Pulmonary artery endothelial cell (primary cell): ENCODE measurements at places on chromosomes 5 and 9. TPM values are rescaled to one million over a fixed set of nuclear protein-coding genes. Genes with fewer than 3 reads are reported as not detected.

The PCA3 gene
- 0.79 and 1.2 TPM in 2 replicates for total RNA-seq

GRCh38 chr5:3597167-3598007 lies 1.8 kb downstream of the IRX1 start:
- DNase-seq: no peak

The INSL4 gene
- not detected in 2 replicates for total RNA-seq

DNA sequence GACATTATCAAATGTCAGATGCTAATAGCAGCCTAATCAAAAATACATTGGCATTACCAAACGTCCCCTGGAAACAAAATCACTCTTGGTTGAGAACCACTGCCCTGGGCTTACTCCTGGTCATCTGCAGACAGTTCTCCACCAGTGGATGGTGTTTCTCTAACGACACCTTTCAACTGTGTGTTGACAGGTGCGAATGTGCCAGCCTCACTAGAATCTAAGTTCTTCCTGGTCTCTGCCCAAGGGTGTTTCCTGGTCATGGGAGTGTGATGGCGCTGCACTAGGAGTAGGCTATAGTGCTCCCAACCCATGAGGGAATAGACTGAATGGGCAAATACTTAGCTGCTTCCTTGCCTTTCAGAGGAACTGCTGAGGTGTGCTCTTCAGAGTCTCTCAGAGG lies 105.9 kb downstream of the MRPS27 start:
- no peak for DNase-seq

The KCNN2 gene
- 0.20 and 0.25 TPM in 2 replicates for total RNA-seq

The CTNND2 gene
- not detected in 2 replicates for total RNA-seq

The CCDC192 gene
- total RNA-seq: not detected in 2 replicates

- DNase-seq: no peak
Measured at GRCh38 chr9:128809036-128809599, 9.2 kb upstream of the ENDOG start.

GRCh38 chr5:57407391-57407790 lies 75.2 kb downstream of the ACTBL2 start:
- DNase-seq: no peak

The AGXT2 gene
- not detected in 2 replicates for total RNA-seq

The TSSK1B gene
- total RNA-seq: not detected in 2 replicates

GRCh38 chr5:132104556-132104955 lies 31.0 kb downstream of the CSF2 start:
- no peak for DNase-seq

DNA sequence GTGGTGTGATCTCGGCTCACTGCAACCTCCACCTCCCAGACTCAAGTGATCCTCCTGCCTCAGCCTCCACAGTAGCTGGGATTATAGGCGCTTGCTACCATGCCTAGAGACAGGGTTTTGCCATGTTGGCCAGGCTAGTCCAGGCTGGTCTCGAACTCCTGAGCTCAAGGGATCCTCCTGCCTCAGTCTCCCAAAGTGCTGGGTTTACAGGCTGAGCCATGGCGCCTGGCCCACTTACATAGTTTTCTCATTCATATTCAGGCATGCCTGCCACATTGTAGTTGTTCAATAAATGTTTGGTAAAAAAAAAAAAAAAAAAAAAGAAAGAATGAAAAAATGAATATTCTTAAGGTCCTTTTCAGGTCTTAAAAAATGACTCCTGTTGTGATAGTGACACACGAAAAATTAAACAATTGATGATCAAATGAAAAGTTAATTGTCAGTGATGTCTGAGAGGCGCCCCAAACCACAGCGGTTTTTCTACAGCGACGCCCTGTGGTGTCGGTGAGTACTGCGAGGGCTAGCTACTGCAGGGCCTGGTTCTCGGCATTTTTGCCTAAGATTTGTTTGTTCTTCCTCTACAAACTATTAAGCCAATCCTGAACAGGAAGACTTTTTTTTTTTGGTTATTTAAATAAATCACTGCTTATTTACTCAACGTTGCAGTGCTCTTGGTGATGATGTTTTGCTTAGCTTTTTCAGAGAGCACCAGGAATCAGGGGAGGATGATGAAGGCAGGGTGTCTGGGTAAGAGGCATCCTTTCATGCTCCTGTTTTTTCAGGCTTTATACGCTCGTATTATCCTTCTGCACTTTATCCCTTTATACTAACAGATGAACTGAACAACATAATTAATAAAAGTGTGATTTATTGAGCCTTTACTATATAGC lies 67.0 kb upstream of the DPYSL3 start:
- no peak for DNase-seq

DNA sequence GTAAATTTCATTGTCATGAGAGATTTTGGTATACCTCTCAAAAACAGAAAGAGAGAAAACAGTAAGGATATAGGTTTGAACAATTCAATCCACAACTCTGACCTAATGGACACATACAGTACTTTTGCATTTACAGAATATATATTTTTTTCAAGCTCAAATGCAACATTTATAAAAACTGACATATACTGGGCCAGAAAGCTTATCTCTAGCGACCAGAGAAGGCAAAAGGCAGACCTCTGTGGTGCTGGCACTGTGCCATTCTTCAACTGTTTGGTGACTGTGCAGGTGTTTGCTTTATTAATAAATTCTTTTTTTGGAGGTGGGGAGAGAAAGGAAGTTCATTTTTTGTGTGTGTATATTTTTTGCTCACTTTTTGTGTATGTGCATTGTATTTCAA lies 6.0 kb upstream of the PLAC8L1 start:
- no peak for DNase-seq

The G3BP1 gene
- 289 and 494 TPM in 2 replicates for total RNA-seq

DNA sequence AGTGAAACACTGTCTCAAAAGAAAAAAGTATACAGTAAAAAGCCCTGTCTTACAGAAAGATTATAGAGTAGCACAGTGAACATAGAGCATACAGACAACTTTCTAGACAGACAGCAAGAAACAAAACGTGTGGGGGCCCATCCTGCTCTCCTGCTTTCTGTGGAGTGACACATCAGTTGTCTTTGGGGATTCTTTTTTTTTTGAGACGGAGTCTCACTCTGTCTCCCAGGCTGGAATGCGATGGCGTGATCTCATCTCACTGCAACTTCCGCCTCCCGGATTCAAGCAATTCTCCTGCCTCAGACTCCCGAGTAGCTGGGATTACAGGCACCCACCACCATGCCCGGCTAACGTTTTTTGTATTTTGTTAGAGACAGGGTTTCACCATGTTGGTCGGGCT lies 14.9 kb downstream of the CDHR2 start:
- DNase-seq: no peak

The FOCAD gene
- total RNA-seq: 88.4 and 127 TPM in 2 replicates

DNA sequence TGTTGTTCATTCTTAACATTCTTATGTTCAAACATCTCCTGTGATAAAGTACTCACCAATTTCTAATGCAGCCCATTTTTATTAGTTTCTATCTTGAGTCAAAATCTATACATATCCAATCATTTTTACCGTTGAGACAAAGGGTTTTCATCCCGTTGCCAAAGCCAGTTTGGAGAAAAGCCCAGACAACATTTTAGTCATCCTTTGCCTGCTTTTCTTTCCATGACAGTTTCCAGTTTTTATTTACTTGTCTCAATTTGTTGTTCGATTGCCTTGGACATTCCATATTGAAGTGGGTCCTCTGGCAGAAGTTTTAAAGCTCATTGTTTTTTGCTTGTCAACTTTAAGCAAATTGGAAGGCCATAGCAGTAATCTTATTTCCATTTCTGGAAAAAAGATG lies 123.9 kb downstream of the RAB3C start:
- no peak for DNase-seq

The TAF11L5 gene
- not detected in 2 replicates for total RNA-seq

GRCh38 chr5:92581249-92581648 lies 999.8 kb downstream of the NR2F1-AS1 start:
- no peak for DNase-seq

GRCh38 chr5:77972469-77973252 lies 196.5 kb upstream of the TBCA start:
- DNase-seq: no peak

The RASGEF1C gene
- not detected in 2 replicates for total RNA-seq

The CNTNAP3 gene
- 61.0 and 98.1 TPM in 2 replicates for total RNA-seq

GRCh38 chr9:136192289-136193126 lies 12.4 kb downstream of the LHX3 start:
- no peak for DNase-seq

DNA sequence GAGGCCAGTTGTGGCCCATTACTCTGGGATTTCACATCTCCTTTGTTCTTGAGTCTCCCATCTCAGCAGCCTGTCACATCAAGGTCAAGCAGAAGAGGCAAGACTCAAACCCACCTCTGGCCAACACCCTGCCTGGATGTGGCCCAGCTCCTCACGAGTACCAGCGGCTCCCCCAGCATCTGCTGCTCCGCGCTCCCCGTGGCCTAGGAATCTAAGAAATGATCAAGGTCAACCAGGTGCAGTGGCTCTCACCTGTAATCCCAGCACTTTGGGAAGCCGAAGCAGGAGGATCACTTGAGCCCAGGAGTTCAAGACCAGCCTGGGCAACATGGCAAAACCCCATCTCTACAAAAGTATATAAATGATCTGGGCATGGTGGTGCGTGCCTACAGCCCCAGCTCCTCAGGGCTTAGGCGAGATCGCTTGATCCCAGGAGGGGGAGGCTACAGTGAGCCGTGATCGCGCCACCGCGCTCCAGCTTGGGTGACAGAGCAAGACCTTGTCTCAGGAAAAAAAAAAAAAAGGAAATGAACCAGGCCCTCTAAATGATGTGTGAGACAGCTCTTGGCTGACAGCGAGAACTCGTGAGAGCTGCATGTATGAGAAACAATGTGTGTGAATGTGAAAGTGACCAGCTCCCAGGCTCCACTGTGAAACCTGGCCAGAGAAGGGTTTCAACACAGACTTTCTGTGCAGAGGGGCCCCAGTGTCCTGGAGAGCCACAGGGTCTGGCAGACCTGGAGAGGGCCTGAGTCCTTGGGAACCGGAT lies 61.6 kb upstream of the ANGPTL2 start:
- peak; percentile 64 for DNase-seq

GRCh38 chr5:142915813-142916424 lies 145.7 kb downstream of the ARHGAP26 start:
- DNase-seq: no peak

The IRX1 gene
- total RNA-seq: not detected in 2 replicates

GRCh38 chr5:38184627-38185026 lies 73.7 kb upstream of the EGFLAM start:
- no peak for DNase-seq

- peak; percentile 24 for DNase-seq
Measured at GRCh38 chr9:22084336-22085035, 75.4 kb upstream of the CDKN2B start.

GRCh38 chr5:137221943-137222342 lies 277.2 kb downstream of the SPOCK1 start:
- DNase-seq: no peak

DNA sequence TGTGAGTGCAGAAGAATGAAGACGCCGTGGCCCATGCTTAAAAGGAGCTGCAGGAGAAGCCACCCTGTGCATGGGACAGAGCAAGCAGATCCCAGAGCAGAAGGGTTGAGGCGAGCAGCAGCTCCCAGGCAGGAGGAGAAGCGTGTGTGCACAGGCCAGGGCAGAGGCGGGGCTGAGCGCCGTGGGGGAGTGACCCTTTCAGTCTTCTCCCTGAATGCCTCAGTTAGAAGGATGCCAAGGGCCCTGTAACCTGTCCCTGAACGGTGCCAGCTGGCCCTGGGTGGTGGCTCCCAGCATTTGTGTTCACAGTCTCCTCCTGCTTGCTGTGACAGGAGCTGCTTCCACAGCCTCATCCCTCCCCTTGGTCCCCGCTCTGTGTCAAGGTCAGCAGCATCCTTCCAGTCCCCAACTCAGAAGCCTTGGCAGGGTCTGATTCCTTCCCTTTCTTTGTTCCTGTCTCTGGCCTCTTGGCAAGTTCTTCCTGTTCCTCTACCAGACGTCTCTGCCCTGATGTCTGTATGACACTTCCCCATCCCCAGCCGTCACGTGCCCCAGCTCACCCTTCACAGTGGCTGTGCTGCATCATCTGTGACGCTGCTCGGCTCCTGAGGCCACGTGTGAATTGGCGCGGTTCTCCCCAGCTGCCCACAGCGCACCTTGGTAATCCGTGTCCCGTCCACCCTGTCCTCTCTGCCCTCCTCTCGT lies 5.2 kb downstream of the EXOC3 start:
- no peak for DNase-seq

The ANKRD31 gene
- total RNA-seq: not detected in 2 replicates

DNA sequence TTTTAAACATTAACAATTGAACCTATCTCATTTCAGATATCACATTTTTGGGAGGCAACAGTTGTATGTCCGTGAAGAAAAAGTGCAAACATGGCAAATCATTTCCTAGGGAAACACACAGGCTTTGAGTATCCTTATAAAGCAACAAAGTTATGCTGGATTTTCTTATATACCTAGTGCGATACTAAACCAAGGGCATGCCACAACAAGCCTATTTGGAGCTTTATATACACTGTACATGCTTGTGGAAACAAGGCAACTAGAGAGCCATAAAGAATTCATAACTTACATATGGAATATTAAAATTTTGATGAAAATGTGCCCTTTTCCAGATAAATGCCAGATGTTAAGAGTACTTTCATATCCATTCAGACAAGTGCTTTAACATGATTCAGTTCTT lies 191.4 kb downstream of the DCP2 start:
- no peak for DNase-seq

The GPX8 gene
- total RNA-seq: 46.2 and 66.8 TPM in 2 replicates

The AIF1L gene
- total RNA-seq: 64.6 and 72.3 TPM in 2 replicates

- DNase-seq: no peak
Measured at GRCh38 chr5:147860641-147861025, 17.9 kb upstream of the SCGB3A2 start.

The SPATA31A3 gene
- not detected in 2 replicates for total RNA-seq

DNA sequence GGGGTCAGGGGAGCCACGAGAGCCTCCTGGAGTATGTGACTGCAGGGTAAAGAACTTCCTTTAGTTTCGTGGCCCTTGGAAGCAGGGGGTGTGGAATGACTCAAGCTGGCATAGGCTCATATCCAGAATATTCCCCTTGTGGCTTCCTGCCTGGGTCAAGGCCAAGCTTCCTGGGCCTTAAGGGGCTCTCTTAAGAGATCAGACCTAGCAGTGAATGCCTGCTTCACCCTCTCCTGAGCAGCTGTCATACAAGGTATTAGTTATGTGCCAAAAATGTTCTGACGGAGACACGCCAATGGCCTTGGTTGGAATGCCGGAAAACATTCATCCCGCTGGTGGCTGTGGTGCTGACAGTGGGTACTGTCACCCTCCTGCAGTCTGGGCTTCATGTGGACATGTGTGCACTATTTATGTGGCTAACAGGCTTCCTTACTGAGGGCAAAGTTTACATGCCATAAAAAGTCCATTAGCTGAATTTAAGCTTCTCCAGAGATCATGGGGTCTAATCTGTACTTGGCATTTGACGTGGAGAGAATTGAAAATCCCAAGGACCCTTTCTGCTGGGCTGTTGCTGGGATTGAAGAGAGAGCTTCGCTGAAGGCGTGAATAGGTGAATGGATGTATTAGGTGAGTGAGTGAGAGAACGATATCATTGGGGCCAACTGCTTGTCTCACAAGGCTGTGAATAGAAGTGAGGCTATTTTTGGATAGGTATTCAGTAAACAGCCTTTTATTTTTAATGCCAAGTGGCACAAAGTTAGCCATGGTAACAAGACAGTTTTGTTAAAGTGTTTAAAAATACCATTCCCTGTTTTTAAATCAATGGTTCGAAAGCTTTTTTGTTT lies 156.8 kb downstream of the MACROH2A1 start:
- DNase-seq: no peak

The TSLP gene
- total RNA-seq: 0.53 TPM in 1 of 2 replicates, not detected in the other

The LRRC70 gene
- total RNA-seq: 22.2 and 37.8 TPM in 2 replicates

The ENTR1 gene
- total RNA-seq: 37.6 and 44.7 TPM in 2 replicates

The PCDHGB2 gene
- total RNA-seq: 1.3 TPM in 2 replicates

GRCh38 chr5:180352116-180353047 lies 754 bp downstream of the GFPT2 start:
- DNase-seq: no peak

The C5orf58 gene
- not detected in 2 replicates for total RNA-seq
